ENCODE measurements at places on chromosomes 4 and X.

DNA sequence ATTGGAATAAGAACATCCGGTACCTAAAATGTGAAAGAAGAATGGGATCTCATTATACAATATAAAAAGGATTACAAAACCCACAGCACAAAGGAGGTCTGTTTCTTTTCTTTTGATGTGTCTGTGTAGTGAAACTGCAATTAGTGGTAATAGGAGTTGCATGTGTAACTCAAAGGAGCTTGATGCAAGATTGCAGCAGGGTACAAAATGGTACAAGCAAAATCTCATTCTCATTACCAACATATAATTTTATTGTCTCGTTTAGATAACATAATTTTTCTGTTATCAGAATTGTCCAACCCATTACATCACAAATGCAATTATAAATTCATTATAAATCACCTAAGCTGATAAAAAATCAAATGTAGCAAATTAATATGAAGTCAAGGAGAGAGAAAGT lies 47.1 kb upstream of the CCSER1 start:
- no peak for DNase-seq

GRCh38 chrX:154602766-154603437 lies 16.2 kb downstream of the CTAG1B start:
- no peak for DNase-seq

GRCh38 chrX:153527208-153527607 lies 9.8 kb downstream of the ATP2B3 start:
- no peak for DNase-seq

- no peak for DNase-seq
These were observed 8.7 kb downstream of the KIAA1210 start for GRCh38 chrX:119118780-119119395.

DNA sequence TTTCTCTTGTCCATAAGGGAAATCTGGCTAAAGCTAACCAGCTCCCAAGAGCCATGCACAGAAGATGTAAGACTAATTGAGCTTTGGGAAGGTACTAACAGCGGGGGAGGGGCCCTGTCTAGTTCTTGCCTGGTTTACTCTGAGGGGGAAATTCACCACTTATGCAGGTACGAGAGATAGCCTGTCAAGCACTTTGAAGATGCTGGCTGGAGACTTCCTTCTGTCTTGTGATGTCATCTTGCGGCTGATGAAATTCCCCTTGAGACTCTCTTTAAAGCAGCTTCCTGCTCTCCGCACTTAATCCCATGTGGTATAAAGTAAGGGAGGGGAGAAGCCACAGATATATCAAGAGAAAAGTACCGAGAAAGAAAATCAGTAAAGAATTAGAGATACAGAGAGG lies 345.3 kb downstream of the MAPK10 start:
- peak; percentile 18 for DNase-seq

- no peak for DNase-seq
These were observed 132.8 kb upstream of the MAP9 start for GRCh38 chr4:155509555-155509954.

- DNase-seq, result no peak
These were observed 30.2 kb upstream of the SEPSECS start for GRCh38 chr4:25190407-25190806.

- DNase-seq, result no peak
These were observed 331.5 kb downstream of the NKX6-1 start for GRCh38 chr4:84167564-84167963.

DNA sequence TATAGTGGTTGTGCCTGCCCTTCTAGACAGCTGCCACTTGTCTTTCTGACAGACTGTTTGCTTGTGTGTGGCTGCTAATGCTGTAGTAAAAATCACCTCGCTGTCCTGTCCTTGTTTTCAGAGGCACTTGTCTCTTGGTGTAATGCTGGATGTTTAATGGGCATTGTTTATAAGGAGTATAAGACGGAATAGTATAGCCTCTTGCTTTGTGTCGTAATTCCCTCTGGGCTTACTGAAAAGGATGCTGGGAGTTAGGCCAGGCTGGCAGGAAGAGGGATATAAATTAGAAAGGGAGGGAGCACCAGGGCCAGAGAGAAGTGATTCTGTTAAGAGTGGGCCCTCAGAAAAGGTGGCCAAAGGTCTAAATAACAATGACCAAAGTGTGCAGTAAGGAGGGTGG lies 29.0 kb downstream of the NHS start:
- no peak for DNase-seq

- DNase-seq, result no peak
These were observed 6.6 kb downstream of the GPRIN3 start for GRCh38 chr4:89301003-89301402.

GRCh38 chr4:73727685-73728084 lies 12.7 kb upstream of the CXCL8 start:
- no peak for DNase-seq

GRCh38 chr4:8699063-8699385 lies 106.5 kb downstream of the CPZ start:
- no peak for DNase-seq

DNA sequence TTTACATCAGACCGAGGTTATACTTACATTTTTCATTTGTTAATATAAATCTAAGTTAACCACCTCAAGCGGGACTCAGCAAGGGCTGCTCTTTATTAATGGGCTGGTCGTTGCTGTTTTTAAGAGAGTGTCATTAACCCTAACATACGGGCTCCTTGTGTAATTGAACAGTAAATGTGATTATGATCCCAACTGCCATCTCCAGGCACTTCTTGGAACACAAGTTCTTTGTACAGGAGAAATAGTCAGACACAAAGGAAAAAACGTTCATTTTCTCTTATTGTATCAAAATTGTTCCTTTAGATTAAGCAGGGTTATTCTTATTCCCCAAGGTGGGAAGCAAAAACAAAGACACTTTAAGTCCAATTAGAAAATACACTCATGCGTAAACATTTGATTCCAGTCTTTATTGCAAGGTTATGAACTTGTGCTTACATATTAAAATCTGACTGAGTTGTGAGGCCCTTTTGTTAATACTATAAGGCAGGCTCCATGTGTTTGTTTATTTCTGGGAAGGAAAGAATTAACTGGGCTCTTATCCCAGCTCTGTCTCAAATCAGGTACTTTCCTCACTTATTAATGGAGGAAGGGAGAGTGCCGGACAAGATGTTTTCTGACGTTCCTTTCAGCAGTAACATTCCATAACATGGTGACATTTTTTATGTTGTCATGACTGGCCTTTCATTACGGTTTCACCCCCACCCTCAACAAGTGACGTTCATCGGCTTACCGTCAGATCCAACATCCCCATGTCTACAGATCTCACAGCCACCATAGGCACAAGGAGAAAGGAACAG lies 95.9 kb downstream of the RASL11B start:
- DNase-seq, result no peak

- no peak for DNase-seq
These were observed 937 bp downstream of the HELQ start for GRCh38 chr4:83454686-83455085.

DNA sequence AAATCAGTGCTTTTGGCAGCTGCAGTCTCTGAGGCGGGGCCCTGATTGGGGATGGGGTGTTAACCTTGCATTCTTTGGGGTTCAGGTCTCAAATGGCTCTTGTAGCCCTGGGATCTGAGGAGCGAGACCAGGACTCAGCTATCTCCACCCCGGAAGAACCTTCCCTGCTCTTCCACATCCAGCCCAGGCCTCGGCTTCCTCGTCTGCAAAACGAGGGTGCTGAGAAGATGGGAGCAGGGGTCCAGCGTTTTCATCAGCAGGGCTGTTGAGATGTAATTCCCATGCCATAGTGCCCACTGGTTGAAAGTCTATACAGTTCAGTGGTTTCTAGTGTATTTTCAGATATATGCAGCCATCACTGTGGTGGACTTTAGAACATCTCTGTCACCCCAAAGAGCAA lies 34.6 kb upstream of the WFS1 start:
- no peak for DNase-seq

DNA sequence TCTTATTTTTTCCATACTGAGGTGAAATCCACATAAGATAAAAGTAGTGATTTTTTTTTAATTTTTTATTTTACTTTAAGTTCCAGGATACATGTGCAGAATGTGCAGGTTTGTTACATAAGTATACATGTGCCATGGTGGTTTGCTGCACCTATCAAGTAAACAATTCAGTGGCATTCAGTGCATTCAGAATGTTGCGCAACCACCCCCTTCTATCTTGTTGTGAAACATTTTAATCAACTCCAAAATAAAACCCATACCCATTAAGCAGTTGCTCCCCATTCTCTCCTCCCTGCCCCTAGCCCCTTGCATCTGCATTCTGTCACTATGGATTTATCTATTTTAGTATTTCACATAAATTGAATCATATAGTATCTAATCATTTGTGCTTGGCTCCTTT lies 121.2 kb downstream of the KLHL13 start:
- no peak for DNase-seq

- DNase-seq, result no peak
These were observed 1.5 kb downstream of the CMC4 start for GRCh38 chrX:155069414-155069813.

DNA sequence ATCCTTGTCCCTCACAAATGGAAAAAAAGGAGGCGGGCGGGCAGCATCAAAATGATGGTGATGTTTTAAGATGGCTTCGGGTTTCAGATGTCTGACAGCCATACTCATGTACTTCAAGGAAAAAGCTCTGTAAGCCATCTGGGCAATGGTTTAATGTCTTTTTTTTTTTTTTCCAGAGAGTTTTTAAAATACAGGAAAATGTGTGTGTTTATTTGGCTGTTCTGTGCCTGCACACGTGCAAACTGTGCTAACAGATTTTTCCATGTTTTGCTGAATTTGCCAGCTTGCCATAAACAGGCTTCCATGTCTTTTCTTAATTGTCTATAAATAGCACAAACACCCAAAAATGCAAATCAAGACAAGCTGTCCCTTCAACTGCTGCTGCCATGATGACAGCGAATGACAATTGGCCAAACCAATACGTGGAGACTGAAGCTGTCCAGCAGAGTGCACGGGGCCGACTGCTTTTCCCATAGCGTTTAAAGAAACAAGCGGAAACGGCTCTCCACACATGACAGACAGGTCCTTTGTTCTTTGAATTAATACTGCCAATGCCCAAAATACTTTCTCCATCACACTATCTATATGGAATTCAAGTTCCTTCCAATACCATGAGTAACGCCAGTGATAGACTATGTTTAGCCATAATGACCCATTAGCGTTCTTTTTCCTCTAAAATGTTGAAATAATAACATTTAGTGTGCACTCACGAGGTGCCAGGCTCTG lies 35.7 kb downstream of the AFAP1 start:
- DNase-seq, result peak; percentile 76

DNA sequence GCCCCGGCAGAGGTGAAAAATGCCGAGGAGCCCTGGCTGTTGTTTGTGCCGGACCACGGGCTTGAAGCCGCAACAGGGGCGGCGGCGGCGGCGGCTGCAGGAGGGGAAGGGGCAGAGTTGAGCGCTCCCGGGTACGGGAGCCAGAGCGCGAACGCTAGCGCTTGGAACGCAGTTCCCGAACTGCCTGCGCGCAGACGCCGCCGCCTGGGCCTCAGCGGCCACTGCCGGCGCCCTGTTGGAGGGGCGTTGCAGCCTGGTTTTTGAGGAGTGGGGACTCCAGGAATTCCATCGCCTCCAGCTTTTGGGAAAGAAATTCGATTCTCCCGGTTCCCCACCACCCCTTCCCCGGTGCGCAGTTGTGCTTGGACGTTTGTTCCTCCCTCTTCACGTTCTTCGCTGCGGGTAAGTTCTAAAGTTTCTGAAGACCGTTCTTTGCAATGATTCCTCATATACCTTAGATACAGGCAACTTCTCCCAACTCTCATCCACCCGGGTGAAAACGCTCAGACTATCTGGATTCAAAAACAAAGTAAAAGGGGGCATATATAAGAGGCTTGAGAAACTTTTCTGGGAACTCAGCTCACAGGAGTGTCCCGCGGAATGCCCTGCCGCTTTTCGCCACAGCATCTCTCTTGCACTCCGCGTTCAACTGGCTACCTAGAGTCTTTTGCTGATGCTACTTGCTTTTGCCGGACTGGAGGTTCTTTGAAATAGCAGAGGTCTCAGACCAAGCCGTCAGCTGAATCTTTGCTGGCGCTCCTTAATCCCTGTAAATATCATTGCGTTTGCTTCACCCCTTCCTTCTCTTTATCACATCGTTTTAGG lies 1.0 kb downstream of the FAT4 start:
- DNase-seq, result no peak

Data from fibroblast of skin of left biceps (primary cell).